ENCODE measurements at places on chromosomes 12 and 14.

- no peak for DNase-seq
Observed at GRCh38 chr14:55562135-55562534, 17.9 kb upstream of the KTN1 start.

DNA sequence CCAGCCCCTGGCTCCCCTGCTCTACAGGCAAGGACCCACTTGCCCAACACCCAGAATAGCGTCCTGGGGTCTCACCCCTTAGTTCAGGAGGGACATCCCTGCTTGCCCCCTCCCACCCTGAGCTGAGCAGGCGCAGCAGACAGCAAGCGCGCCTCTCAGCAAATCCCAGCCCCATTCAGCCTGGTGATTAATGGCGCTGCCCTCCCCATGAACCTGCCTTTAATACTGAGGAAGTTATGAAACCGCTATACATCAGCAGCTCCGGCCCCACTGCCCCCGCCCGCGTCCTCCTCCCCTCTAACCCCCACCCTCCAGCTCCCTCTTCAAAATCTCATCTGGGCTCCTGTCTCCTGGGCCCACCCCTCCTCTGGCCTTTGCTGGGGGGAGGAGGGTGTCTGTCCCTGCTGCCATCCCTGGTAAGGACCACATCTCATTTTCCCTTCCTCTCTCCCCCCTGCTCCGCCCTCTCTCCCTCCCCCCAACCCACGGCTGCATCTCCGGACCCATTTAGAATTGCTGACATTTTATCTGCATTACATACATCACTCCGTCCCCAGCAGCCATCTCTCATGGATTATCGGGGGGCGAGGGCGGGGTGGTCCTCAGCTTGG, 7.1 kb upstream of the SMUG1 start:
- peak; percentile 82 for DNase-seq

- no peak for DNase-seq
Observed at GRCh38 chr12:106655577-106655976, 72.8 kb downstream of the RFX4 start.

GRCh38 chr12:70576341-70577282, 60.6 kb downstream of the PTPRB start:
- peak; percentile 88 for DNase-seq

GRCh38 chr14:80310938-80311750, 99.8 kb upstream of the DIO2 start:
- peak; percentile 25 for DNase-seq
